ENCODE measurements at places on chromosomes 3 and 15.

DNA sequence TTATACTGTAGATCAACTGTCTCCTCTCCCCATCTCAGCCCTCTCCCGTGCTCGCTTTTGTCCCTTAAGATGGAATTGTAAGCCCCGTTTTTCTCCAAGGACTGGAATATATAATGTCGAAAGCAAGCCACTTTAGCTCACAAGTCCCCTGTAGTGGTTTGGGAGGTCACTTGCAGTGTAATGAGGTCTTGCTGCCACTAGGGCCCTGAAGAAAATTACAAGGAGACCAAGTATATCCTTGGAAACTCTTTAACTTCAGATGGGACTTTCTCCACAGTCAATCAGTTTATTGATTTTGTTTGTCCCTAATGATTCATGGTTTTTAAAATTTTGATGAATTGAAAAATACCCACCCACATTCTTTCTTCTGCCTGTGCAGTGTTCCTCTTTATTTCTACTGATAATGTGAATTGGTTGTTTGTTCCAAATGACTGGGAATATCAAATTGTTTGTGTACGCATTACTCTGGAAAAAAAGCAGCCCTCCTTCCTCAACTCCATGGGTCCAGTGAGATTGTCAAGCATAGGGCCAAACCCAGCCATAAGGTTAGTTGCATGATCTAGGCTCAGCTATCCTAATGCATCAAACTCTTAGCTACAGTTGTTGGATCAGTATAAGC lies 294.8 kb downstream of the MCTP2 start:
- no peak for DNase-seq

DNA sequence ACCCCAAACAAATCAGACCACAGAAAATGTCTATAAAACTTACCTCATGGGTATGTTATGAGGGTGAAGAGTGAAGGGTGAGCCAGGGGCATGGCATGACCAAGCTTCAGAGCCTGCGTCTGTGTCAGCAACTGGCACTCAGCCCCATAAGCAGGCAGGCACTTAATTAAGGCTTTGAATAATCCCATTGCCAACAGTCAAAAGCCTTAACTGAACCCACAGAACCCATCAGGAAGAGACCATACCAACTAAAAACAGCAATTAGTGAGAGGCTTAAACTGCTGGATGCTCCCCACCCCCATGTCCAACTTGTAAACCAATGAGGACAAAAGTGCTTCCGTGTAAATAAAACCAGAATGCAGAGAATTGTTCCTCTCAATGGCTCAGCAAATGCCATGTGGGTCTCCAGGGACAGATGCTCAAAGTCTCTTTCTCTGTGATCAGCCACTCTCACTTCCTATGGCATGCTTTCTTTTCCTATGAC lies 126.0 kb downstream of the MYLK start:
- DNase-seq: no peak

GRCh38 chr3:191420771-191421170 lies 40.2 kb upstream of the PYDC2 start:
- no peak for DNase-seq

GRCh38 chr3:178169421-178169820 lies 366.8 kb upstream of the KCNMB2 start:
- no peak for DNase-seq

DNA sequence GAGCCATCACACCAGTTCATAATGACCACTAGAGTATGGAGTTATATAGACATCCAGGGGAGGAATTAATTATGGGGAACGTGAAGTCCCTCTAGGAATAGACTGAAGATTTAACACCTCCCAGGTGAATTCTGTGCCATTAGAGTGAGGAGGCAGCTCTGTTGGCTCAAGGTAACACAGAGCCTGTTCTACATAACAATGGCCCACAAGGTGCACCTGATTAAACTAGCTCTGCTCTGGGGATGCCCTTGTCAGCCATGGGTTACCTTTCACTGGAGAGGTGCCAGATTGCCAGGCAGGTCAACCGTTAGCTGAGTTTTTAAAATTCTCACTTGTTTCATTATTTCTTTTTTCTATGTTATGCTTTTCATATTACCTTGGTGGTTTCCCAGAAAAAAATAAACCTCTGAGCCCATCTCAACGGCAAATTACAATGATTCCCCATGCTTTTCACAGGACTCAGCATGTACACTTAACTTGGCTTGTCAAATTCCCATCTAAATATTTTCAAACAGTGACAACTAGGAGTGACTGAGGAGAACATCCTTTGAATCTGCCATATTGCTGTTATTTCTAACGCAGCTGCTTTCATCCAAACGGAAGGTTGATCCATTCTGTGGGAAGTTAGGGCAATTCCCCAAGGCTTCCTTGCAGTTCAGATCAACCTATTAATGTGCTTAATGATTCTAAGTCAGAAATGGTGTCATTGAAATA lies 512.9 kb downstream of the MCTP2 start:
- no peak for DNase-seq

- no peak for DNase-seq
Measured at GRCh38 chr3:49533786-49534519, 20.3 kb upstream of the BSN start.

- no peak for DNase-seq
Measured at GRCh38 chr3:196311-197148, at the start of gene CHL1. Gene CHL1 (plus strand): TSS chr3:196763. CDS start chr3:319777, 123,014 bp downstream.

DNA sequence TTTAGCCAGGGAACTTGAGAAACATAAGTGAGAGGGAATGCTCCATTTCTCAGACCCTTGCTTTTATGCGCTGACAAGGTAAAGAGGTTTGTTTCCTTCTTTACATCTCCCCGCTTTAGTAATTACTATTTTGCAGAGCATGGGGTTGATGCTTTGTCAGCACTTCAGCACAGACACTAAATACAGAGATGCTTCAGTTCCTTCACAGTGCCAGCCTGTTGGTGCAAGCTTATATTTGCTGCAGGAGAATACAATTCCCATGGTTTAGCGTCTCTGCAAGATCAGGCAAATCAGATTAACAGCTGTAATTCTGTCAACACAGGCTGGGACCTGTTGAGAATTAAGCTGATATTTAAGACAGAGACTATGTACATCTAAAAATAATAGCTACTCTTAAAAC lies 2.9 kb downstream of the FMN1 start:
- no peak for DNase-seq

DNA sequence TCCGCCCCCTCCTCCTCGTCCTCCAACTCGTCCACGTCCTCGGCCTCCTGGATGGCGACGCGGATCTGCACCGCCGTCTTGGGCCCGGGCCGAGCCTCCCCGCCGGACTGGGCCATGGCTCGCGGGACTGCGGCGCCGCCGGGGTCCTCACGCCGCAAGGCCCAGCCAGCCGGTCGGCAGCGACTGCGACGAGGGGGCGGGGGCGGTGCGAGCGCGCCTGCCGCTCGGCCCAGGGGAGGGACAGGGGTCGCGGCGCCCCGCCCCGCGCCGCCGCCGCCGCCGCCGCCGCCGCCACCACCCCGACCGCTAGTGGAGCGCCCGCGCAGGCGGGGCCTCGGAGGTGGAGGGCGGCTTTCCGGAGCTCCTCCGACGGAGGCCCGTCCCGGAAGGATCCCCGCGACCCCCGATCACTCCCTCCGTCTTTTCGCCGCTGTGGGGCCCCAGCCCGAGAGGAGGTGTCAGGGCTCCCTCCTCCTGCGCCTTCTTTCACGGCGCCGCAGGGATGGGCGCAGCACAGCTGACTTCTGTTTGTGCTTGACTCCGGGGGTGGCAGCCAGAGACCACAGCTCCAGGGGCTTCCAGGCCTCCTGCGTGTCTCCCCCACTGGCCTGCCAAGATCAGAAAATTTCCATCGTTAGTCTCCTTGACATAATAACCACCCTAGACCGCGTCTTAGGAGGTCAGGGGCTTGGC lies at the start of gene LARP6:
LARP6 (minus strand) TSS at position 185 of the 693 bp plus-strand sequence; CDS start at position 116, 69 bp downstream.
- DNase-seq: no peak

GRCh38 chr15:57109005-57109404 lies 190.6 kb downstream of the TCF12 start:
- DNase-seq: no peak

Data from T-helper 1 cell (primary cell).